ENCODE measurements at places on chromosomes 2 and 18.

DNA sequence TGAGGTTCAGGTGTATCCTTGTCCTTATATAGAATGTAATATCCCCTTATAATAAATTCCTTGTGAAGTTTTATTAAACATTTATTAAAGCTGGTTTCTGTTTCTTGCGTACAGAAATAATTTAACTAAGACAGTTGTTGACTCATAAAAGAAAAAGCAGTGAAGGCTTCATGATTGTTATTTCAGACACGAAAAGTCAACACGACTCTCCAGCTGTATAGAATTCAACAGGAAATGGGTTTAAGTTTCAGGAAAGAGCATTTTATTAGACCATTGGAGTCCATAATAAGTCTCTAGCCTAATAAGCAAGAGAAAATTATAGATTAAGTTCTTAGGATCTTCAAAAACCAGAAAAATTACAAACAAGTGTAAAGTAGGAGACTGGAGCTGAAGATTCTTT lies 62.2 kb downstream of the KCNE4 start:
- DNase-seq, result no peak

DNA sequence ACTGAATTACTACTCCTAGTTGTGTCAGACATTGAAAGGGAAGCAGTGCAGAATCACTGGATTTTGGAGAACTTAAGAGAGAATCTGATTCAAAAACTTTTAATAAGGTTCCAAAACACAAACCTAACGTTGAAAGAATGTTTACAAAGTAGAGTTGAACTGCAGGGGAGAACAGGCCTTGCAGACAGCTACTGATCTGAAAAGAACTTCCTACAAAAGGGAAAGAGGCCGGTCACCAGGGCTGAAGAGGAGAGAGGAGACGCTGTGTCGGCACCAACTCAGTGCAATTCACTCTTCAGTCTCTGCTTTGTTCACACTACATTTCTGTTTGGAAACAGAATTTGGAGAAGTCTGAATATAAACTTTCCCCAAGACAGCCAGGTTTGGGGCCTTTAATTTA lies 124.0 kb downstream of the GAREM1 start:
- DNase-seq, result no peak

DNA sequence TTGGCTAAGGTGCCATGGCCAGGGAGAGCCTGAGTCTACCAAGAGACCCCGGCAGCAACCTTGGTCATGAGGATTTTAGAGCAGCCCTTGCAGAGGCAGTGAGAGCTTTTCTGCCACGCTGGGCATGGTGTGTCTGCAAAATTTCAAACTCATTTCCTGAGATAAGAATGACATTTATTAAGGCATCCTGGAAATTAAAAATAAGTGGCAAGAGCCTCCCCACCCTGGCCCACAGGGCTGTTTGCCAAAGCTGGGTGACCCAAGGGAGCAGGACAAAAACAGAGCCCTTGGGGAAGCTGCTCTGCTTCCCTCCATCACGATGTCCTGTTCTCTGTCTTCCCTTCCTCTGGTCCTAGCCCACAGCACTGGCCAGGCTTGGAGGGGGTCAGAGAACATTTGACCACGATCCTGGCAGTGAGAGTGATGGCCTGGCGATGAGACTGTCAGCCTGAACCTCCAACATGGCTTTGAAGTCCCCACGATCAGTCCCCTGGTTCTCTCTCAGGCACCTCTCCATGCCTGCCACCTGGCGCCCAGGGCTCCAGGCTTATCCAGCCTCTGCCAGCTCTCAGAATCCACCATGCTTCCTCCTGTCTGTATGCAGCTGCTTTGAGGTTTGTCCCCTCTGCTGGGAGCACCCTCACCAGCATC lies 68.9 kb upstream of the RMDN2 start:
- no peak for DNase-seq

DNA sequence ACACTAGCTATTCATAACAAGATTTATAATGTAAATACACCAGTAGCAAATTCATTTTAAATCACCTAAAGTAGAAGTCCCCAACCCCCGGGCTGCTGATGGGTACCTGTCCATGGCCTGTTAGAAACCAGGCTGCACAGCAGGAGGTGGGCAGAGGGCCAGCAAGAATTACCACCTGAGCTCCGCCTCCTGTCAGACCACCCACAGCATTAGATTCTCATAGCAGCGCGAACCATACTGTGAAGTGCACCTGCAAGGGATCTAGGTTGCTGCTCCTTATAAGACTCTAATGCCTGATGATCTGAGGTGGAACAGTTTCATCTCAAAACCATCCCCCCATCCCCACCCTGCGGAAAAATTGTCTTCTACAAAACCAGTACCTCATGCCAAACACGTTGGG lies 71.3 kb downstream of the KANSL1L start:
- DNase-seq, result no peak

DNA sequence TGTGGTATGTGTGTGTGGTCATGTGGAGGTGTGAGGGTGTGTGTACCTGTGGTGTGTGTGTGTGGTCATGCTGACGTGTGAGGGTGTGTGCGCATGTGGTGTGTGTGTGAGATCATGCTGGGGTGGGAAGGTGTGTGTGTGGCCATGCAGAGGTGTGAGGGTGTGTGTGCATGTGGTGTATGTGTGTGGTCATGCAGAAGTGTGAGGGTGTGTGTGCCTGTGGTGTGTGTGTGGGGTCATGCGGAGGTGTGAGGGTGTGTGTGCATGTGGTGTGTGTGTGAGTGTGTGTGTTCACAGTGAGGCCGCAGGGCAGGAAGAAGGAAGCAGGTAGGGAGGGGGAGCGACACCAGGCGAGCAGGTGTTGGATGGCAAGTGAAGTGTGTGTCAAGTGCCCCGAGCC lies 259.0 kb downstream of the LOXHD1 start:
- no peak for DNase-seq

DNA sequence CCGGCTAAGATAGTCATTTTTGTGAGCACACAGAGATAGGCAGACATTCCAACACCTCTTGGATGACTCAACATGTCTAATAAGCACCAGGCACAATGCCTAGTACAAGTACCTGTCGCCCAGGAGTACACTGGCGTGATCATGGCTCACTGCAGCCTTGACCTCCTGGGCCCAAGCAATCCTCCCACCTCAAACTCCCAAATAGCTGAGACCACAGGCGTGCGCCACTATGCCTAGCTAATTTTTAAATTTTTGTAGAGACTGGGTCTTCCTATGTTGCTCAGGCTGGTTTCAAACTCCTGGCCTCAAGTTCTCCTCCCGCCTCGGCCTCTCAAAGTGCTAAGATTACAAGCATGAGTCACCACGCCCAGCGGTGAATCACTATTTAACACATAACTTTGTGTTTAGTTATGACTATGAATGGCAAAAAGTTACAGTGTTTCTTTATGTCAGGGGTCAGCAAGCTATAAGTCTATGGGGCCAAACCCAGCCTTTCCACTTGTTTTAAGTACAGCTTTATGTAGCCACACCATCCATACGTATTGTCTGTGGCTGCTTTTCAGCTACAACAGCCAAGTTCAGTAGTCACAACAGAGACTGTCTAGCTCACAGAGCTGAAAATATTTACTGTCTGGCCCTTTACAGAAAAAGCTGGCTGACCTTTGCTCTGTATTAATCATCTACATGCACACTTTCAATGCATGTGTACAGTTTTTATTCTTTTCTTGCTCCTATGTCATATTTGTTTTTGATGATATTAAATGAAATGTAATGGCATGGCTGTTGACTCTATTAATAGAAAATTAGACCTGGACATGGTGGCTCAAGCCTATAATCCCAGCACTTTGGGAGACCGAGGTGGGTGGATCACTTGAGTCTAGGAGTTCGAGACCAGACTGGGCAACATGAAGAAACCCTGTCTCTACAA lies 18.7 kb downstream of the ORC2 start:
- DNase-seq, result peak; percentile 43

DNA sequence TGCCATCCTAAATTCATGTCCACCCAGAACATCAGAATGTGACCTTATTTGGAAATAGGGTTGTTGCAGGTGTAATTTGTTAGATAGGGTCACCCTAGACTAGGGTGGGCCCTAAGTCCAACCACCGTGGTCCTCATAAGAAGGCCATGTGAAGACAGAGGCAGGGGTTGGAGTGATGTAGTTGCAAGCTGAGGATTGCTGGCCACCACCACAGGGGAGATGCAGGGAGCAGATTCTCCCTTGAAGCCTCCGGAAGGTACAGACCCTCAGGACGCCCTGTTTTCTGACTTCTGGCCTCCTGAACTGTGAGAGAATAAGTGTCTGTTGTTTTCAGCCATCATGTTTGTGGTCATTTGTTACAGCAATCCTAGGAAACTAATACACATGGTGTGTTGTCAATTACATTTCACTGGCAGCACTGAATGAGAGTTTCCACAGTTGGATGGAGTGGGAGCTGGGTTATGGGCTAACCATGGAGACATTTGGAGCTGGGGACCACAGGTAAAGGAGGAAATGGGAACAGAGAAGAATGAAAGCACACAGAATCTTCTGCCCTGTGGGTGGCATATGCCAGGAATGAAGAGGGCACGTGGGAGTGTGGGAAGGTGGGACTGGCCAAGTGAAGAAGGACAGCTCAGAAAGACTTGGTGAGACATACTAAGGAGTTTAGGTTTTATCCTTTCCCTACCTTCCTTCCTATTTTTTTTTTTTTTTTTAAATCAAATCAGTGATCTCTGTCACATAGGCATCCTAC lies 266.0 kb downstream of the MYCN start:
- no peak for DNase-seq

DNA sequence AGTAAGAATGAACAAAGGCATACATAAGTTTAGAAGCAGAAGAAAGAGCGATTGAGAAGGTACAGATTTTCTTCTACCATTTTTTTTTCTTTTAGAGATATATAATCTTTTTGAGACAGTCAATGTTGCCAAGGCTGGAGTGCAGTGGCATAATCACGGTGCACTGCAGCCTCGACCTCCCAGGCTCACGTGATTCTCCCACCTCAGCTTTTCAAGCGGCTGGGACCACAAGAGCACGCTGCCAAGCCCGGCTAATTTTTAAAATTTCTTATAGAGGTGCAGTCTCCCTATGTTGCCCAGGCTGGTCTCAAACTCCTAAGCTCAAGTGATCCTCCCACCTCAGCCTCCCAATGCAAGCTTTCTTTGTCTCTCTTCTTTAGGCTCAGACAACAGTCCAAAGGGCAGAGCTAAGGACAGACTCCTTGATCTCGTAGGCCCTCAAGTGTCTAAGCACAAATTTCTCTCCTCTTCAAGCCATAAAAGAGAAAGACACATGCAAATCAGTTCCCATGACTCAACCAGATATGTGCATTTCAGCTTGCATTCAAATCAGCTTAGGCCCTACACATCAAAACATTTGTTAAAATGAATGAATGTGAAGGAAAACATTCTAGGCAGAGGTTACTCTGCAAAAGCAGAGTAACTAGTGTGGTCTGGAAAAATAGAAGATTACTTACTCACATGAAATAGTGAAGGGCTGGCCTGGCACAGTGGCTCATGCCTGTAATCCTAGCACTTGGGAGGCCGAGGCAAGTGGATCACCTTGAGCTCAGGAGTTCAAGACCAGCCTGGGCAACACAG lies 18.0 kb downstream of the ITSN2 start:
- no peak for DNase-seq

- no peak for DNase-seq
Measured at GRCh38 chr2:43111788-43112554, 114.4 kb downstream of the ZFP36L2 start.

- DNase-seq, result no peak
Measured at GRCh38 chr2:154600927-154601494, 97.5 kb upstream of the KCNJ3 start.

GRCh38 chr2:46776687-46777327 lies 138.8 kb downstream of the MCFD2 start:
- DNase-seq, result peak; percentile 73

DNA sequence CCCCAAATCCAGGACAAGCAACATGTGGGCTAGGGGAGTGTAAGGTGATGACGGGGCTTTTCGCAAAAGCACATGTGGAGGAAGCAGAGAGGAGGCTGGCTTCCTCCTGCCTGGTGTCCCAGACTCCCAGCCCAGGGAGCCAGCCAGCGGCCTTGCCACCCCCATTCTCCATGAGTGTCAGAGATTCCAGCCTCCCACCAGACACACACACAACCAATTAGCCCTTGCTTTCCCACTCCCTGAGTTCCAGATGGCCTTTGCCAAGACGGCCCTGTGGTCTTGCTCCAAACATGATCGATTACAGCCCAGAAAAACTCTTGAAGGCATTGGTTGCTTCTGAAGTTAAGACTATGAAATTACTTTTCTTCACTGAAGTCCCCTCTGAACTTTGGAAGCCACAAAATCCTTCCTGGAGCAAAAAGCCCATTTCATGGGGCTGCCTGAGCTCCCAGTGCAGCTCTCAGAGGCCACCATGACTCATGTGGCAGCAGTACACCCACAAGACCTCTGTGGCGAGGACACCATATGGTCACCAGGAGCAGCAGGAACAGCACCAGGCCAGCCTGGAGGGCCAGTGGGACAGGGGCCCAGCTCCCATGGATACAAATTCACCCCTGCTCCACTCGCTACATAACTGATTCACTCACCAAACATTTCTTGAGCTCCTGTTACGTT lies 69.1 kb upstream of the PID1 start:
- DNase-seq, result peak; percentile 67

- DNase-seq, result no peak
Measured at GRCh38 chr18:32735781-32736180, 37.0 kb downstream of the KLHL14 start.

DNA sequence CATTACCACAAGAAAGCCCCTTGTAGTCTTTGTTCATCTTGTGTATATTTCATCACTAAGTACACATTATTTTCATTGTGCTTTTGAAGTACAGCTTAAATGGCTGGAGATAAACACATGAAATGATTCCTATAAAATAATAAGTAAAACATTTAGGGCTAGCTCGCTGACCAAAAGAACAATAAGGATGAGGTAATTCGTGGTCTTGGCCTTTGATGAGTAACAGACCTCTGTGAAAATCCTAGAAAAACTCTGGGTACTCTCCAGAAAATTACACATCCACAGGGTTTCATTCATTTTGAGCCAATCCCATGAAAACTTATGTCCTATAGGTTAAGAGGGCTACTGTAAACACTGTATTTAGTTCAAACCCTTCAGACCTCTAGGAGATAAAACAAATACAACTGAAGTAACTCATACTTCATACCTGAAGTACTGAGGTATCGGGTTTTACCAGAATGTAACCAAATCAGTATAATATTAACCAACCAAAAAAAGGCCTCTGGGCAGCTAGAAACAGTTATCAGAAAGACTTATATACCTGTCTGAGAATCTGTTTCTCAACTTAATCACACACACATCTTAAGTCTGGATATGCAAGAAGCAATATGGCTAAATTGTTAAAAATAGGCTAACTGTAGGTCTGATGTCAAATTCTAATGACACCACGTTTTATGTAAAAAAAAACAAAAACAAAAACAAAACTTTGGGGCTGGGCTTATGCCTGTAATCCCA lies 31.0 kb downstream of the CFAP36 start:
- no peak for DNase-seq

DNA sequence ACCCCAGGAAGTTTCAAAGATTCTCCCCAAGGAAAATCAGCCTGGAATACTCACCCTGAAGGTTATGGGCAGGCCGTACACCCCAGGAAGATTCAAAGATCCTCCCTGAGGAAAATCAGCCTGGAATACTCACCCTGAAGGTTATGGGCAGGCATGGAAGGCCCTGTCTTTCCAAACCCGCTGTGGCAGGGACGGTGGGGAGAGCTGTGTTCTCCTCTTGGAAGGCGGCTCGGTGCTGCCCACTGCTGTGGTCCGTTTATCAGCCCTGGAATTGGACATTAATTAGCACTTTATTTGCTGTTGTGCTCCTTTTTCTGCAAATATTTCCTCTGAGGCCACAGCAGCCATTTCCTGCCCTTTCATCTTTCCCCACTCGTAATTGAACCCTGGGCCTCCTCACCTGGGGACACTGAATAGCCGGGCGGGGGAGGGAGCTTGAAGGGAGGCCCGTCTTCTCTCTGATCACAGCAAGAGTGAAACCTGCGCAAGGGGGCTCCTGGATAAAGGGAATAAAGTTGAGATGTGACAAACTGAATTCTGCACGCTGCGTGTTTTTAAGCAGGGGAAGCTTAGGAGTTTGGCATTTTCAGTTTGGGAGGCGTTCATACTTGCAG lies 308.7 kb upstream of the SALL3 start:
- no peak for DNase-seq
